MV-4-11 (cell line): ENCODE measurements at places on chromosomes 11 and 22.

GRCh38 chr11:117945047-117945810 lies 16.0 kb upstream of the TMPRSS13 start:
- DNase-seq = no peak

- DNase-seq = no peak
These were observed 227.2 kb downstream of the FAM76B start for GRCh38 chr11:95562196-95562921.

DNA sequence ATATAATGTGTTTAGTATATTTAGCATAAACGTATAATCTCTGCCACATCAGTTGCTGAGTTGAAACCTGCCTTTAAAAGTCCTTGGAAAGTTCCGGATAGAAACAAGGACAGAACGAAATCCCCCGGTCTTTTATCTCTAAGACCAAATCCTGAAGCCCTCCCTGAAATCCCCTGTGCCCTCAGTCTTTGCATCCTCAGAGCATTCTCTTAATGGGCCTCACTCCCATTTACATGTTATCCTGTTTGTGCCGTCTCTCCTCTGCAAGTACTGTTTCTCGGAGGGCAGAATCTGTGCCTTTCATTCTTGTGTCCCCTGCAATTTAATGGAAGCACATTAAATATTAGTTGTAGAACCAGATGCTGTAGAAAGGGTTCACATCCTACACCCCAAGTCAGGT lies 56.0 kb downstream of the ZNRF3 start:
- DNase-seq = no peak

GRCh38 chr11:20250644-20251247 lies 90.5 kb upstream of the DBX1 start:
- no peak for DNase-seq

DNA sequence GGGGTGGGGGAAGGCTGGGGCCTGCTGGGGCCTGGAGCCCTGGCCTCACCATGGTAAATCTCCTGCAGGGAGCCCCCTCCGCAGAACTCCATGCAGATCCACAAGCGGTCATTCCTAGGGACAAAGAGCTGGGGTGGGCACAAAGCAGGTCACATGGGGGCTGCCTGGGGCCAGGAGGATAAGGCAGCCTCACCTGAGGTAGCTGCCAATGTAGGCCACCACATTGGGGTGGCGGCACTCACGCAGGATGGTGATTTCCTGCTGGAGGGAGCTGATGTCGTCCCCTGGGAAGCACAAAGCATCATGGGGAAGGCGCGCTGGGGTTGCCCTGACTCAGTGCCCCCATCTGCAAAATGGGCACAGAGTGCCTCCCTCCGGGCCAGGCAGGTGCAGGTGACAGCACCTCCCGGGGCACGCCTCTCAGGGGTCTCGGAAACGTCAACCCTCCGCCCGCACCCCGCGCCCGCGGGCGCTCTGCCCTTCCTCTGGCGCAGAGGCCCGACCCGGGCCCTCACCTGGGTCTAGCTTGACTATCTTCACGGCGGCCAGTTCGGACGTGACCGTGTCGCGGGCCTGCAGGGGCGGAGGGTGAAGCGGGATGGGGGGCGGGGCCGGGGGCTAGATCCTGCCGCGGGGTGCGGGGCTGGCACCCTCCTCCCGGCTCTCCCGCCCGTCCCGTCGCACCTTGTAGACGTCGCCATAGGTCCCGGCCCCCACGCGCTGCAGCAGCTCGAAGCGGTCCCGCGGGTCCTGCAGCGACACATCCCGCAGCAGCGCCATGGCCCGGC lies 450 bp downstream of the MAP4K2 start:
- DNase-seq = no peak

DNA sequence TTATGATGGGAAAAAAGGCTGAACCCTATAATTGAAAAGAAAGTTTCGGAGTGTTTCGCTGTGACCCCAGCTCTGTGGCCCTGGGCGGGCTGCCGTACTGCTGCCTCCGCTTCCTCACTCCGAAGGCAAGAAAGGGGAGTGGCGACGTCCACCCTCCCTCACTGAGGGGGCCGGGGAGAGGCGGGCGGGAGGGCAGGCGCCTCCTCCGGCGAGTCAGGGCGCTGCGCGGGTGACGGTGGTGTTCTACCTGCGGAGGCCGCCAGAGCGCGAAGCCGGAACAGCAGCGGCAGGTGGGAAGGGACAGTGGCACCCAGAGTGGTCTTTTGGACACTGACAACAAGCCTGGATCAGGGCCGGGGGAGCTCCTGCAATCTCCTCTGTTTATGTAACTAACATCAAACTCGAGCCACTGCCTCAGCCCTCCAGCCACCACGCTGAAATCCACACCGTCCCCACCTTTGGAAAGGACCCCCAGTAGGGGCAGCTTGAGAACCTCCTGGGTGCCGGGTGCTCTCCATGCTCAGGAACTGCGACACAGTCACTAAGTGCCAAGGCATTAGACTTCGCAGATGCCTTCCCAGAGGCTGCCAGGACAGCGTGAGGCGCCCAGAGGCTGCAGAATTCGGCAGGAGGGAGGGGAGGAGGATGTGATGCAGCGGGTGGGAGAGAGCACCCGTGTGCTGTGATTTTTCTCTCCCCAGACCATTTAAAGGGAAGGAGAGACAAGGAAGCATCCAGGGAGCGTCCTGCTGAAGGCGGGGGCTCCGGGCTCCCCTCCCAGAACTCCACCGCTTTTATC lies 25.5 kb downstream of the BID start:
- no peak for DNase-seq

GRCh38 chr11:85822814-85823213 lies 11.9 kb upstream of the SYTL2 start:
- DNase-seq = no peak

DNA sequence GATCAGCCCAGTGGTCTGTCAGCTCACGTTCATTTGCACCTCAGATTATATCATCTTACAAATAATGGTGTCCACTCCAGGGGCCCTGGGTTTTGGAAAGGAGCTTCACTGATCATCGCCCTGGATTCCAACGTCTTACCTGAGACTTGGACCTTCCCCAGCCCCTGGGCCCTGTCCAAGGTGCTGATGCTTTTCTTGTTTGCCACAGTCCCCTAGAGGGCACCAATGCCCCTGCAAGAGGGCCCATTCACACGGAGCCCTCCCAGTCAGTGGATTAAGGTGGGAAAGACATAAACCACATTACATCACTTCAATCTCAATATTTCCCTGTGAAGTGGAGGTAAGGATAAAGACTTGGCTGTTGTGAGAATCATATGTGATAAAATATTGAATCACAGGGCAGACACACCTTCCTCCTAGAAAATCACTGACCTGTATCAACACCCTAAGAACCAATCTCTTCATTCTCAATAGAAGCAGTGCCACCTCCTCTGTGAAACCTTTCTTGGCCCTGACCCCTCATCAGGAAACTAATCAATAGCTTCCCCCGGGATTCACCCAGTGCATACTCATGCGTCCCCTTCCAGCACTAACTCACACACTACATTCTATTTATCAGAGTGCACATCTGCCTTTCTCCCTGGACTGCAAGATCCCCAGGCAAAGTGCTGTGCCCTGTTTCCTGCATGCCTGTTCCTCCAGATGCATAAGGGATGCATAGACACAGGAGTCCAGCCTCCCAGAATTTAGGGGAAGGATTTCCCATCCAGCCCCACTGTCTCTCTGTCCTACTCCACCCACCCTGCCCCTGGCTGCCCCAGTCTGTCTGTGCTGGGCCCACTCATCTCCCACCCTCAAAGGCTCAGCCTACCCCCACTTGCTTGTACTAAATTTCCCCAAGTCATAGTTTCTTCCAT lies 167.0 kb downstream of the BUD13 start:
- peak; percentile 33 for DNase-seq

DNA sequence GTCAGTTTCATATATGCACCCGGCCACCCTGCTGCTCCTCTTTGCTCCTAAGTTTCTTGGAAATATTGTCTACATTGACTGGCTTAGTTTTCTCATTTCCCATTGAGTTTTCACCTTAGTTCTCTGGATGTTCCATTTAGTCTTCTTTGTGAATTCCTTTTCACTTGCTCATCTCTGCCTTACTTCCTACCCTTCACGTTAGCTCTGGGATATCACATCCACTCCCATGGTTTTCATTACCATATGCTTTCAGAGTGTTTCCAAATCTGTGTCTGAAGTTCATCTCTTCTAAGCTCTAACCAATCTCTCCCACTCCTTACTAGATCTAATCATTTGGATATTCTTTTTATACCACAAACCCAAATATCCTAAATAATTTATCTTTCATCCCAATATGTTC lies 226.4 kb downstream of the FAM76B start:
- DNase-seq = no peak

- no peak for DNase-seq
These were observed 882.8 kb upstream of the ANO3 start for GRCh38 chr11:25449091-25449490.

DNA sequence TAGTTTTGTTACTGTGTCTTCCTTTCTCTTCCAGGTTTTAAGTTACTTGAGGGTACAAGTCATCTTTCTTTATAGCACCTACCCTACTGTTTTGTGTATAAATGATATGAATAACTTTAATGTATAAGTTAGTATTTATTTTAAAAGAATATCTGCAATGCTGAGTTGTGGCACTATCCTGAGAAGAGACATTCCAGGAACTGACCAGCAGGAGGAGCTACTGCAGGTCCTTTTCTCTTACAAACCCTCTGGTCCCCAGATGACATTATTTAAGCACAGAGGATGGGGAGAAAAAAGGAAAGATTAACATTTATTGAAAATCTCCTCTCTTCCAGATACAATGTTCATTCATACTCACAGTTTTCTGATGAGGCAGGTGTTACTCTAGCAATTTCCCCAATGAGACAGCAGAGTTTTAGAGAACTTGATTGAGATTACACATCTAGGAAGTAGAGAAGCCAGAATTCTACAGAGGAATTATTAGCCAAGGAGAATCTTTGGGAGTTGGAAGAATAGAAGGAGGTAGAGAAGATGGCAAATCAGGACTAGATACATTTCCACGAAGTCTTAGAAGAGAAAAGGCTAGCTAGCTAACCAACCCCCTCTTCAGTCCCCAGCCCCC lies 541.2 kb upstream of the API5 start:
- DNase-seq = peak; percentile 1

DNA sequence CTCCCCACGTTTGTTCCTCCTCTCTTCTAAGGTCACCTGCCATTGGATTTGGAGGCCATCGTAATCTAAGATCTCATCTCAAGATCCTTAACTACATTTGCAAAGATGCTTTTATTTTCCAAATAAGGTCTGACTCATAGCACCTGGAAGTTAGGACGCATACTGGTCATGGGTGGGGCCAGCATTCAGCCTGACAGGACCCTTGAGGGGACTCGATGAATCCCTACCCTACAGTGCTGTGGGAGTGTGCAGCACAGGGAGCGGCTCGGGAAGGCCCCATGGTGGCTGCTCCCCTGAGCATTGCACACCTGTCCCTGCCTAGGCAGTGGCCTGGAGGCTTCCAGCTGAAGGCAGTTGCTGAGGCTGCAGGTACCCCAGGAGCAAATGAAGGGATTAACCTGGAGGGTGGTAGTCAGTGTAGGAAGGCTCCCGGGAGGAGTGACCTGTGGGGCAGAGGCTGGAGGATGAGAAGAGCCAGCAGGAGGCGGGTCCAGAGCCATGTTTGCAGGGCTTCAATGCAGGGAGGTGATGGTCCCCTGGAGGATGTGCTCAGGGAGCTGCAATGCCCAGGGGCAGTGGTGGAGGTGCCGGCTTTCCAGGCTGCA lies 362.2 kb downstream of the CTTN start:
- DNase-seq = no peak

GRCh38 chr11:36074941-36075431 lies 131.1 kb downstream of the LDLRAD3 start:
- DNase-seq = no peak

DNA sequence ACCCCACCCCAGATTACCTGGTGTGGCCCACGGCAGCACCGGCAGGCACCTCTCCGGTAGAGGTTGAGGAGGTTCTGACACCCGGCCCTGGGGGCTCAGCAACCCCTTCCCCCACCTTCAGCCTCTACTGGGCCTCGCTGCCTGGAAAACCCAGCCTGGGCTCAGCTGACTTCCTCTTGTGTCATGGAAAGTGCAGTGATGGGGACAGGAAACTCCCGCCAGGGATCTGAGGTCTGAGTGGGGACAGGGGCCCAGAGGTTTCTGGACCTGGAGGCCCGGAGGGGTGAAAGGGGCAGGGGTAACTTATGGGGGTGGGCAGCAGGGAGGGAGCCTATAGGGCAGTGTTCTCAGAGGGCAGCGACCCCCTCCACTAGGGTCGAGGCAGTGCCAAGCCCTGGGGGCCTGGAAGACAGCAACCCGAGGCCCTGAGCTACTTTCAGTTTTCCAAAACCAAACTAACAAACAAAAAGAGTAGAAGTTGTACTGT lies 10.0 kb upstream of the CD5 start:
- DNase-seq = no peak

DNA sequence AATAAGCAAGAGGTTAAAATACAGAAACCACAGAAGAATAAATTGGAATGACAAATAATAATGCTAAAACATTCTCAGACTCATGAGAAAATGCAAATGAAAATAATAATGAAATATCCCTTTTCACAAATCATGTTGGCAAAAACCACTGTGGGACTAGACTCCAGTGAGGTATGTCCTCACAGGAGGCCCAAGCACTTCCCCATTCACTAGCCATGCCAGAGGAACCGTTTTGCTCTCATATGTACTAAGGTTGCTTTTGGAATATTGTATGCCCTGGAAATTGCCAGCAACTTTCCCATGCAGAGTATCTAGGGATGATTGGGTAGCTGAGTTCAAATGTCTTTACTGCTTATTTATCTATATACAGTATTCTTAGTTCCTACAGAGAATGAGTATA lies 106.2 kb upstream of the CHORDC1 start:
- peak; percentile 30 for DNase-seq

DNA sequence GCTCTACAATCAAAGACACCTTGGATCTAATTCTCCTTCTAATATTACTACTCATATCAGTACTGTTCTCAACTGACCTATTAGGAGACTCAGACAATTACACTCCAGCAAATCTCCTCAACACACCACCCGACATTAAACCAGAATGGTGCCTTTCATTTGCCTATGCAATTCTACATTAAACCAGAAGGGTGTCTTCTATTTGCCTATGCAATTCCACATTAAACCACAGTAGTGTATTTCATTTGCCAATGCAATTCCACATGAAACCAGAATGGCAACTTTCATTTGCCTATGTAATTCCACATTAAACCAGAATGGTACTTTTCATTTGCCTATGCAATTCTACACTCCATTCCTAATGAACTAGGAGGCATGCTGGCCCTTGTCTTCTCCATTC lies 15.3 kb upstream of the APOL3 start:
- DNase-seq = no peak

DNA sequence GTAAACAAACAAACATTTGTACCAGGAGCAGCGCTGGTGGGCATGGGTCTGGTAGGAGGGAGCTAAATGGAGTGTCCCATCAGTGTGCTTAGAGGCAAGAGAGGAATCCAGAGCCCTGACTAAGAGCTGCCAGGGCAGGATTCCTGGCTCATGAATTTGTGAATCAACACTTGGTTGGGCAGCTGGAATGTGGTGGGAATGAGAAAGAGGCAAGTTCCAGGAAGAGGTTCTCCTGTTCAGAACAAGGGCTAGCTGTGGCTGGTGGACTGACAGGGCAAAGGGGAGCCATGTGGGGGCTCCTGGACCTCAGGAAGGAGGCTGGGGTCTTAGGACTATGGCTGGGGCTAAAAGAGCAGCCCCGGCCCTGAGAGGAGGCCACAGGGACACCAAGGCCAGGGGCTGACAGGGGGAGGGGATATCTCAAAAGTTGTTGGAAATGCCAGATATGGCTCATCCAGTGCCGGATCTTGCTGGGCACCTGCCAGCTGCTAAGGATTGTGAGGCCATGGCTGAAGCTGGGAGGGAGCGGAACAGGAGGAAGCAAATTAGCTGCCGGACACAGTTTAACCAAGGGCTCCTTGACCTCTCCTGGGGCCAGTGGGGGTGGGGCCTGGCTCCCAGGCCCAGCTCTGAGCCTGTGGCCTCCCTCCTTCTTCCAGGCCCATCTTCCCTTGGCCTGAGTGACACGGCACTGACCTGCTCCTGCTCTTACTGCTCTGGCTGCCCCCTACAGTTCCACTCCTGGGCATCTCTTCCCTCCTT lies 14.6 kb upstream of the P2RY6 start:
- no peak for DNase-seq
